Stimulated activated CD8-positive, alpha-beta memory T cell treated with anti-CD3 and anti-CD28 coated beads, Interleukin-4, amount 100 ng/mL, for 4 hours (primary cell): ENCODE measurements at places on chromosomes 12 and 14.

DNA sequence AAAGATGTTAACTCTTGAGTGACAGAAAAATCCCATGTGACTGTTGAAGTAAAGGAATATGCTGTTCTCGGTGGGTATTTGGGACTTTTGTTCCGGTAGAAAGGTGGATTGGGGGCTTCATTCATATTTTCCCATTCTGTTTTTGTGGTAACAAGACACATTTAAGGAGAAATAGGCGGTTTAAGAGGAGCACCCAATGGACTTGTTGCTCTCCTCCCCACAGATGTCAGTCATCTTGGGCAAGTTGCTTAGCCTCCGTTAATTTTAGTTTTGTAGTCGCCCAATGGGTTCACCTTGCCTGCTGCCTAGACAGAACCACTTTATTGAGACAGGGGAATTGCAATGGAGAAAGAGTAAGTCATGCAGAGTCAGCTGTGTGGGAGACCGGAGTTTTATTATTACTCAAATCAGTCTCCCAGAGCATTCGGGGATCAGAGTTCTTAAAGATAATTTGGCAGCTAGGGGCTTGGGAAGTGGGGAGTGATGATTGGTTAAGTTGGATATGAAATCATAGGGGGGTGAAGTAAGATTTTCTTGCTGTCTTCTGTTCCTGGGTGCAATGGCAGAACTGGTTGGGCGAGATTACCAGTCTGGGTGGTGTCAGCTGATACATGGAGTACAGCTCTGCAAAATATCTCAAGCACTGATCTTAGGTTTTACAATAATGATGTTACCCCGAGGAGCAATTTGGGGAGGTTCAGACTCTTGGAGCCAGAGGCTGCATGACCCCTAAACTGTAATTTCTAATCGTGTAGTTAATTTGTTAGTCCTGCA lies 50.3 kb downstream of the SLC38A1 start:
- no peak for DNase-seq

GRCh38 chr14:44029933-44030332 lies 477.1 kb downstream of the FSCB start:
- no peak for DNase-seq

DNA sequence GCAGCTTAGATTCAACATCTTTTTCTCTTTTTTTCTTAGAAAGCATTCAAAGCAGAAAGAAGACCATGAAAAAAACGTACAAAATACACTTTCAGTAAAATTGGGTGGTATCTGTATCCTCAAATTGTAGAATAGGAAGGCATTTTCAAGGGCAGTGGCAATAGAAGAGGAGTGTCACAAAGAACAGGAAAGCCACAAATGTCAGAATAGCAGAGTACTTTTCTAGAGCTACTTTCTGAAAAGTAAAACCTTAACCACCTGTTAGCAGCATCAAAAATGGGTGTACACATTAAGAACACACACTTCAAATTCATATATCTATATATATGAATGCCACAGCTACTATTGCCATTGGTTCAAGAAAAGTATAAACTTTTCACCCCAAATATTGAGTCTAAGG lies 412.1 kb upstream of the DCN start:
- DNase-seq = no peak

- DNase-seq = no peak
Measured at GRCh38 chr12:131982041-131982440, 32.3 kb downstream of the EP400 start.

- DNase-seq = no peak
Measured at GRCh38 chr14:35406090-35406489, 1.5 kb upstream of the NFKBIA start.

- DNase-seq = no peak
Measured at GRCh38 chr12:90921536-90921935, 33.4 kb downstream of the CCER1 start.

- peak; percentile 49 for DNase-seq
Measured at GRCh38 chr12:107320929-107321631, 227.7 kb upstream of the CRY1 start.

GRCh38 chr14:68270342-68270741 lies 450.8 kb downstream of the RAD51B start:
- DNase-seq = no peak

DNA sequence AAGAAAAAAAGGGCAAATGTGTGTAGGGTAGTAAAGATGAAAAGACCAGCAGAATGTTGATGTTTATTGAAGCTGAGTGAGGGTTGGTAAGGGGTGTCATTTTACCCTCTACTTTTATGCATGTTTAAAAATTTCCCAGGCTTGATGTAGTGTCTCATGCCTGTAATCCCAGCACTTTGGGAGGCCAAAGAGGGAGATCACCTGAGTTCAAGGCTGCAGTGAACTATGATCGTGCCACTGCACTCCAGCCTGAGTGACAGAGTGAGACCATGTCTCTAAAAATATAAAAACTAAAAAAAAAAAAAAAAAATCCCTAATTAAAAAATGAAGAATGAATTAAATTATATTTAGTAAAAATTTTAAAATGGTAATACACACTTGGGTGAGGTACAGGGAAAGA lies 8.5 kb downstream of the SEL1L start:
- no peak for DNase-seq

DNA sequence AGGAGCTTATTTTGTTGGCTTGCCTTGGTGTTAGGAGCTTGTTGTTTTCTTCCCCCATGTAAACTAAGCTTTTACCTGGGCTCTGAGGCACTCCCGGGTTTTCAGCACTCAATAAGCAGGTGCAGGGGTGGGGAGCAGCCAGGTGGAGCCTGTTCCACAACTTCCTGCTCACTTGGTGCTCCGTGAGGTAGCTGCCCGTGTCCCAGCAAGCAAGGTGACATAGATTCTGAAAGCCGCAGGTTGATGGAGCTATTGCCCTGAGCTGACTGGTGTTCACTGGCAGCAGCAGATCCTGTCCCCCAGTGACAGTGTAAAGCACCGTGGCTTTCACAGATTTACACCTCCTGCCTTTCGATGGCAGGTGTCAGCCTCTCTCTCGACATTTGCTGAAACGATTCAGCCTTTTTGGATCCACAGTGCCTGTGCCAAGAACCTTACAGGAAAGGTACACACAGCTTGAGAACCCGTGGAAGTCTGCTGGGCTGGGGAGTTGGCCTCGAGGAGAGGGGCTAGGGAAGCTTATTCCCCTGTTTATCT lies 295.7 kb upstream of the FKBP4 start:
- no peak for DNase-seq

- no peak for DNase-seq
Measured at GRCh38 chr12:45981075-45981837, 9.1 kb downstream of the SCAF11 start.

GRCh38 chr12:74242088-74242487 lies 295.5 kb upstream of the ATXN7L3B start:
- no peak for DNase-seq

GRCh38 chr12:113500782-113501311 lies 29.2 kb upstream of the LHX5 start:
- DNase-seq = no peak
